ENCODE measurements at places on chromosomes 1 and 21. TPM values are rescaled to one million over a fixed set of nuclear protein-coding genes. Genes with fewer than 3 reads are reported as not detected.

The GPR157 gene
- 0.34 TPM for total RNA-seq

- DNase-seq, result no peak
Measured at GRCh38 chr21:37932936-37933335, 16.7 kb upstream of the KCNJ6 start.

The SIPA1L2 gene
- total RNA-seq, result 6.2 TPM

DNA sequence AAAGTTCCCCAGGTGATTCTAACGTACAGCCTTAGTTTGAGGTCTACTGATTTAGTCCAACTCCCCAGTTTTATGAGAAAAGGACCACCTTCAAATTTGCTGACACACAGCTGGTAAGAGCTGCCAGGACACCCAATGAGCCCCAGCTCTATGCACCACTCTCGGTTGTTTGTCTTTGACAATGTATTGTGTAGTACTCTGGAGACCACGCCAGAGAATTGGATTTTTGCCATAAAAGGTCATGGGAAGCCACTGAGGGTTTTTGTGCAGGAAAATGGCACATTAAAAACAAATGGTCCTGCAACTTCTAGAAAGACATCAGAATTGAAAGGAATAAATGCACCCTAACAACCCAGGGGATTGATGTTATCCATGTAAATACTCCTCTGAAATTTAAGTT is 7.1 kb upstream of the IER5 start:
- no peak for DNase-seq

The CHI3L1 gene
- not detected for total RNA-seq

DNA sequence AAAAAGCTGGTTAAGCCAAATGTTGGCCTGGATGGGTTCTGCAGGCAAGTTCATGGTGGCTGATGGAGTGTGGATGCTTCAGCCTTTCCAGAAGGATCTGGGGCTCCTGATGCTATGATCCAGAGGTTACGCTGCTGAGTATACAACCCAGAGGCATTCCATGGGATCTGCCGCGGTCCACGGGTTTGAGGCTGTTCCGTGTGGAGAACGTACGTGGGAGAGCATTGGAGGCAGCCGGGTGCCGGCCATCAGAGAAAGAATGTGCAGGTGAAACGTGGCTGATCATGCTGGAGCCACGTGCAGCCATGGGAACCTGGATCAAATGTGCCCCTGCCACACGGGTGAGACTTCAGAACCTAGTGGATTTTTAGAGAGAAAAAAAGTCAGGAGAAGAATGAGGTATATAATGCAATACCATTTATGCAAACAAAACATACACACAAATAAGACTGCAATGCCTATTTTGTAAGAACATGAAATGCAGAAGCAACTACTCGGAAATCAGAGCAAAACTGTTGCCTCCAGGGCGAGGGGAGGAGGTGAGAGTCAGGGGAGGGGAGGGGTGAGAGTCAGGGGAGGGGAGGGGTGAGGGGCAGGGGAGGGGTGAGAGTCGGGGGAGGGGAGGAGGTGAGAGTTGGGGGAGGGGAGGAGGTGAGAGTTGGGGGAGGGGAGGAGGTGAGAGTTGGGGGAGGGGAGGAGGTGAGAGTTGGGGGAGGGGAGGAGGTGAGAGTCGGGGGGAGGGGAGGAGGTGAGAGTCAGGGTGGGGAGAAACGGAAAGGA is 116.5 kb upstream of the C1orf174 start:
- DNase-seq, result no peak

DNA sequence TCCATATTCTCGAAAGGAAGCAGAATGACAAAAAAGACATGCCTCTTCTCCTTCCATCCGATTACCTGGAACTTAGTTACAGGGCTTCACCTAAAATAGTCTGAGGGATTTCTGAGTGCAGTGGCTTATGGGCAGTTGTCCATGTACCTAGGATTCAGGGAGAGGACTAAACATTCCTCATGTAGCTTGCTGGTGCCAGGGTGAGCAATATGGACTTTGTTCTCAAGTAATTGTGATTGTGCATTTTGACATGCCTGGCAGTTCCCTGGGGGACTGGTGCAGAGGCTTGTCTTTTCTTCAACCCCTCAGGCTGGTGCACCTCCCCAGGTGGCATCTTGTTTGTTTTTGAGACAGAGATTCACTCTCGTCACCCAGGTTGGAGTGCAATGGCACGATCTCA is 6.1 kb upstream of the PSEN2 start:
- DNase-seq, result no peak

The DNAJC28 gene
- total RNA-seq, result 2.1 TPM

The LENEP gene
- total RNA-seq, result 1.7 TPM

The MYOG gene
- not detected for total RNA-seq

DNA sequence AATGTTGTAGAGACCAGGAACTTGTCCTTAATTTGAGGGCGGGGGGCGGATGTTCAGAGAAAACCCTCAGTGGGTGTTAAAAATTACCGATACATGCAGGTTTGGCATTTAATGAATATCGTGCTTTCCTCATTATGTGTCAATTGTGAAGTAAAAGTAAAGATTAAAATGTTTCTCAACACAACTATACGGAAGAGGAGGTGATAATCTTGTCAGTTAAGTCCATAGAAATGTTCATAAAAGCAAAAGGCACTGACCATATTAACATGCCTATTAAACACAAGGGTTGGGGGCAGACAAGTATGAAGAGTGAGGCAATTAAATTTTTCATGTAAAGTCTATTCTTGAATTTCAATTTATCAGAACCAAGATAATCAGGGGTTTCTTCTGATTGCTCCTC is 1.3 kb downstream of the BRINP3 start:
- no peak for DNase-seq

GRCh38 chr1:53599481-53599880 is 139.5 kb downstream of the GLIS1 start:
- DNase-seq, result no peak

The LIN9 gene
- total RNA-seq, result 20.7 TPM

The LDLRAD1 gene
- not detected for total RNA-seq

DNA sequence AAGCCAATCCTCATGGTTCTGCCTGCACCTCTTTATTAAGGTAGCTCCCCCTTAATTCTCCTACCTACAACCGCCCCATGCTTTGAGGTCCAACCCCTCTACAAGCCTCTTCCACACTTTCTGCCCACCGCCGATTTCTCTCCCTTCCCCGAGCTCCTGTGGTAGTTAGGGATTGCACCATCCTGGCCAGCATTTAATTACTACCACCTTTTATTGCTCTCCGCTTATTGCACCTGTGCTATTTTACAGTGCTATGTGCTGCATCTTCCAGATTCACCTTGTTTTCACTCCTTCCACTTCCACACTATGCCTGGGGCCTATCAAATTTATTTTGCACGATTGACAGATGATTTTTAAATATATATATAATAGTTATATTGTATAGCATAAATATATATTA is 29.3 kb upstream of the DNAJC11 start:
- DNase-seq, result no peak

DNA sequence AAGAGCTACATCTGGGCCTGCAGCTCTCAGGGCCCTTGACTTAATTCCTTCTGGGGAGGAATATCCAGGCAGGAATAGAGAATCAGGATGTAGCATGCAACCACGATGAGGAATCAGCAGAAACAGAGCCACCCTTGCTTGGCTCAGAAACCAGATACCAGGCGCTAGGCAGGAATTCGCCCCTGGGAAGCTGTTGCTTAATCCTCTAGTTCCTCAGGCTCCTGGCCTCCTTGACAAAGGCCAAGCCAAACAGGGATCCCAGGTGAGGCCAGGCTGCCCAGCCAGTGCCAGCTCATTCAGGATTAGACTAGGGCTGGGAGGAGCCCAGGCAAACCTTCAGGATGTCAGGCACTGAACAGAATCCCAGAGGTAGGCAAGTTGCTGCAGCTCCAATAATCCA is 48.2 kb upstream of the IRF2BP2 start:
- no peak for DNase-seq

The RGS13 gene
- not detected for total RNA-seq

DNA sequence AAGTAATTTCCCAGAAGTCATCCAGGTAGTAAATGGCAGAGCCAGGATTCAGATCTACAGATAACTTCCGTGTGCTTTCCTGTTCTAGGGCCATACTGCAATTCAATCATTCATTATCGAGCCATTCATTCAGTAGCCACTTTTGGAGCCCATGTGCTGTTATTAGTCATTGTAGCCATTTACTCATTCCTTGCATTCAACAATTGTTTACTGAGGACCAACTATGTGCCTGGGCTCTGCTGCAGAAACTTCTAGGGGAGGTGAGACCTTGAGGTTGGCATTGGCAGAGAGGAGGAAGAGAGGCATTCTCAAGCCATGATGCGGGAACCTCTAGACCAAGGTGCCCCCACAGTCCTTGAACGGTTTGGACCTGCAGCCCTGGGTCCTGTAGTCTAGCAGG is 27.9 kb downstream of the EPHB2 start:
- no peak for DNase-seq

DNA sequence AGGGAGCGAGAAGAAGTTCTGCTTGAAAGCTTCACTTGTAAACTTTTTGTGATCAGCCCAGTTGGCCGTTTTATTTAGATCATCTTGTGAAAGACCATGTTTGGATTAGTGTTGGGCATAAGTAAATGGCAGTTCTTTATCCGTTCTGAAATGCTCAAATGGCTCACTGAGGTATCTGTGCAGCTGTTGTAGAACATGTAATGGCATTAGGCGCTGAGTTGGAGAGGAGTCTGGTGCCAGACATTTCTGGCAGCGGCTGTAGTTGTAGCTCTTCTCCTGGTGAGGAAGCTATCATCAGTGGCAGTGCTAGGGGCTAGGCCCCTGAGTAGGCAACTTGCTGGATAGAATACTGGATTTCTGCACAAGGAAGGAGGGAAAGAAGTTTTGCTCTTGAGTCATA is 321.6 kb downstream of the LMO4 start:
- DNase-seq, result no peak

GRCh38 chr1:162639718-162640117 is 7.5 kb downstream of the DDR2 start:
- DNase-seq, result no peak

- DNase-seq, result no peak
Measured at GRCh38 chr1:98058676-98059075, 137.8 kb upstream of the DPYD start.

The FAM167B gene
- total RNA-seq, result not detected
